K562 (cell line): ENCODE measurements at places on chromosomes 2 and 18.
A peak's percentile ranks its signal among the peaks of the same experiment; 100 is the strongest.

DNA sequence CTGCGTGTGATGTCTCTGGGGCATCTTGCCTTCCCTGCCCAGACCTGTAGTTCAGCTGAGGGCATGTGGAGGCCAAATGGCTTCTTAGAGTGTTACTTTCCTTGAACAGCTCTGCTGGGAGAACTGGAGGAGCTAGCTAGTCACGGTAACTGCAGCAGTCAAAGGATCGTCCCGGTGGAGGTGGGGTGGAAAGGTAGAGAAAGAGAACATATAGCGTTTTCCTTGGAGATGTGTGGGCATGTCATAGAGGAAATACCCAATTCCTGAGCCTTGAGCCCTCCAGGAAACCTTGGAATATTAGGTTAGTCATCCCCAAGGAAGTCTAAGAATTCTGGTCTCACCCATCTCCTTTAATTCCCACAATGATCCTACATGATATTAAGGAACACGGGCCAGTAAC, 33.5 kb upstream of the IL37 start:
- DNase-seq = no peak

DNA sequence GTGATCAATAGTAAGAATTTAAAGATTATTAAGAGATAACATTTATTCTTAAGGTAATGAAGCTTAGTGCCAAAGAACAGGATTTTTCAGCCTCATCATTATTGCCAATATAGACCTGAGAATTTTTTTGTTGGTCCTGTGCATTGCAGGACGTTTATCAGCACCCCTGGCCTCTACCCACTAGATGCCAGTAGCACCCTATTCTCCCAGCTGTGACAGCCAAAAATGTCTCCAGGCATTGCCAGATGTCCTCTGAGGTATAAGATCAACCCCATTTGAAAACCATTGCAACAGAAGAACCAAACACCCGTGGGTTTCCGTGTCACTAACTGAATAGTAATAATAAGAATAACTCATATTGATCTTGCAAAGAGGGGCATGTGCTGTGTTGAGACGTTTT, 700.0 kb upstream of the SOX11 start:
- no peak for DNase-seq

DNA sequence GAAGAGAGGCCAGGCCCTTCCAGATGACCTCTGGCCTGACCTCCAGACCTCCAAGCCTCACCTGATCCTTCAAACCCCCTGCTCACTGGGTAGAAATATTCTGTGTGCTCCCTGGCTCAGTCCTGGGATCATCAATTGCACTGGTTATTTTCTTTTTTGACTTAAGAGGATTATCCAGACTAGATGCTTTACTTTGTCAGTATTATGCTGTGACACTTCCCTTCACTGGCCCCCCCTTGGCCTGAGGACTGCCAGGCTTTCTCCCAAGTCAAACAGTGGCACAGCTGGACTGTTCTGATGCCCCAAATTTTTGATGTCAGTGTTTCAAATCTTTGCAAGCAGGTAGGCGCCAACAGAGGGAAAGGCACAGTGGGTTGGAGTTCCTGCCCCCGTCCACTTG, 156.3 kb upstream of the SKOR2 start:
- DNase-seq = no peak

- DNase-seq = no peak
Measured at GRCh38 chr2:75553935-75554531, 6.7 kb downstream of the EVA1A start.

- no peak for DNase-seq
Measured at GRCh38 chr2:120937686-120938044, 202.0 kb downstream of the GLI2 start.

DNA sequence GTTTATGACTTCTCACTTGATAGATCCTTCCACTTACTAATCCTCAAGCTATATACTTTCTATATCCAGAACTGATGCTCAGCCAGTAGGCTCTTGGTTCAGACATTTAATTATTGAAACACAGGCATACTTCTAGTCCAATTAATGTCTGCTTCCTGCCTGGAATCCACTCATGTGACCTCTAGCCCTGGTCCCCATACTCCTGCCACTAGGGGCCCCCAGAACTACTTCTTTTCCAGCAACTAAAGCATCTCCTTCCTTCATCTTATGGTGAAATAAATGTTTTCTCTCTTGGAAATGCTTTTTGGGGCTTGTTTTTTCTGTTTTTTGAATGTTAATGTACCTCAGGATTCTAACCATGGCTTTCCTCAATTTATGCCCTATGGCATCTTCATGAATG, 527.6 kb downstream of the SATB2 start:
- DNase-seq = no peak

DNA sequence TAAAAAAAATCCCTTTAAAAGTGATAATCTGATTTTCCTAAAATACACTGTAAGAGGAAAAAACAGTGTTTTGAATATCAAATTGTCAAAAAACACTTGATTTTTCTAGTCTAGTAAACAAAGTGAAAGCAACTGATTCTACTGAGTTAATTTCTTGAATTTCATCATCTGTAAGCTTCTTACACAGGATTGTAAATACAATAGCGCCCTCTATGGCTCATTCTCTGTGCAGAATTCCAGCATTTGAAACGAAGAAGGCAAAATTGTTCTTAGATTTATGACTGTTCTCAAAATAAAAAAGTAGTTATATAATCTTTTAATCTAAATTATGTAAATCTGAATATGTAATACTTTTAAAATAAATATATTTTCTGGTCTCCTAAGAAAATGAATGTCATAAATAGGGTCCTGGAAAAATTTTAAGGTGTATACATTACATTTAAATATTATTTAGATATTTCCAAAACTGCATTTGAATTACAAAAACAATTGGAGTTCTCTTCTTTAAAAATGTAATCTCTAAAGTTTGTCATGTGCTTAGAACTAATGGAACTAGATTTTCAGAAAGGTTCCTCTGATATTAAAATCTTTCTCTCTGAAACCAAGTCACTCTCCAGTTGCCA, 176.9 kb upstream of the MC4R start:
- DNase-seq = peak; percentile 42

GRCh38 chr2:127122361-127123027, 15.5 kb upstream of the BIN1 start:
- DNase-seq = no peak

DNA sequence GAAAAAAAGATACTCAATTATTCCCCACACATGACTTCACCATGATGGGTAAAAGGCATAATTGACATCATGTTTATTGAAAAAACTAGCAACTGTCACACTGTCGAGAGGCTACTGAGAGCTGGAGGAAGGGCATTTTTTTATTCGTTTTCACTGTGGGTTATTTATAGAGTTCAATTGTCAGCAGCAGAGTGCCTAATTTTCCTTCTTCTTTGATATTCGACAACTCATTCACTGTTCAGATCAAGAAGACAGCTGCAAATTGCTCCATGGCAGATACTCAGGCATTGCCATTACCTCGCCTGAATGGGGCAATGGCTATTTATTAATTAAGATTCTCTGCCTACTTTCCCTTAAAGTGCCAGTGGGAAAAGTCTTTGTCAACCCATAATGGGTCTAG, 197.5 kb upstream of the NRP2 start:
- no peak for DNase-seq

DNA sequence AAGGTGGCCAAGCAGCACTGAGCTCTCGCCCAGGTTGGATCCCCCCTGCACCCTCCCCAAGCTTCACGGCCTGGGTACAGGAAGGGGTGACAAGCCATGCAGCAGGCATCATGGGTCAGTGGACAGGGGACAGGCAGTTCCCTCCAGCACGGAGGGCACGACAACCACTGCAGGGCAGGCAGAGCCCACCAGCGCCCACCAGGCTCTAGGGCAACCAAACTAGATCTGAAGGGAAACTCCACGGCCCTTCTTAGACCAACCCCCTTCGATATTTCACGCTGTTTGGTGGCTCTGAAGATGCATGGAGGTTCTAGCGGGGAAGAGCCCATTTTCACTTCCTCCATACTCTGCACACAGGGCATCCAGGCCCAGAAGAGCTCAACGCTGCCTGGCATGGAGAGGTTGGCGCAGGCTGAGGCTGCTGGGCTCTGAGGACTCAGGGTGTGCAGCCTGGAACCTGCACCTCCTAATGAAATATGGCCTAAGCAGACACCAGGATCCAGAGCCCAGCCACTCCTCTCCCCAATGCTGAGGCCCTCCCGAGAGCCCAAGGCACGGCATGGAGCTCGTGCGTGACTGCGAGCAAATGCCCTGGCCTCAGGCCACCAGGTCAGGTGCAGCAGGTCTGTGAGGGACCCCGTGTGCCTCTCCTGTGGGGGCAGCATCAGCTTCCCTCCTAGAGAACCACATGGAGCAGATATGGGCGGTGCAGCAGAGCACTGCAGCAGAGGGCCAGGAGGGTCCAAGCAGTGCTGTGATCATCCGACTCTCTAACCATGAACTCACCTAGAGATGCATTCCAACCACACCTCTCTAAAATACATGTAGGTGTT, 8.7 kb upstream of the MTERF4 start:
- no peak for DNase-seq

DNA sequence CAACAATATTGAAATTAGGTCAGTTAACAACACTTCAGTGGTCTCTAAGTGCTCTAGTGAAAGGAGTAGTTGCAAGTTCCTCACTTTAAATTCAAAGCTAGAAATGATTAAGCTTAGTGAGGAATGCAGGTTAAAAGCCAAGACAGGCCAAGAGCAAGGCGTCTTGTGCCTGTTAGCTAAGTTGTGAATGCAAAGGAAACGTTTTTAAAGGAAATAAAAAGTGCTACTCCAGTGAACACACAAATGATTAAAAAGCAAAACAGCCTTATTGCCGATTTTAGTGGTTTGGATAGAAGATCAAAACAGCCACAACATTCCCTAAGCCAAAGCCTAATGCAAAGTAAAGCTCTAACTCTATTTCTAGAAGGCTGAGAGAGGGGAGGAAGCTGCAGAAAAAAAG, 44.7 kb downstream of the ANTXR1 start:
- no peak for DNase-seq

DNA sequence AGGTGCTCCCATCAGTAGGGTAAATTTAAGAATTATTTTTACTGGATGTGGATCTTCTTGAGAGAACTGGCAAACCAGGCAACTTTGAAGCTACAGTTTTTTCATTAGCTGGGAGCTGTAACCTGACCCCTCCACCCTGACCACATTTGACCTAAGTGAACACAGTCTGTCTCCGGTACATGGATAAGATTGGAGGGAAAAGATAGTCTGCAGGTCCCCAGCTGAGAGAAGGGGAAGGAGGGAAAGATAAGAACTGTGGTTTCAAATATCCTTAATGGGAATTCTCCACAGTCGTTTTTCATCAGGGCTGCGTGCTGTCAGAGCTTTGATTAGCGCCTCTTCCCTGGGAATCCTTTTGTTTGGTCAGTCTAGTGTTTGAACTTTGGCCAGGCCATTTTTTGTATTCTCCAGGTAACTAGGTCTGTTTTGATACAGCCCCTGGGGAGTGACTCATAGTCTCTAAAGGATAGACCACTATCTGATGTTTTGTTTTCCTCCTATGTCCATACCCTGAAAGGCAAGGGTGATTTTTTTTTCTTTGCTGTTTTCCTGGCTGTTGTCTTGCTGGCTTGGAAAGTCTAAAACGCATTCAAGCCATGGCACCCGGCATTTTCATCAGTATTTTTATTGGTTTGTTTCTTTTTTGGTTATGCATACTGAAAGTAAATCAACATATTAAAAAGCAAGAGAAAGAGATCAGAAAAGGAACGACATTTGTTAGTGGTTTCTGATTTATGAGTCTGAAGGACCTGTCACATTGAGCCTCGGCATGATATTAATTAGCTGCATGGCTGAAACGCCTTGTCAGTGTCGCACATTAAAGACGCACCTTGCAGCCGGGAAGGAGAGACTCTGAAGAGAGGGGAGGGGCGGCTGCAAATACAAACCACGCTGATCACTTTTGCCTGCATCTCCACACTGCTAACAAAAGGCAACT, 183.4 kb upstream of the FN1 start:
- peak; percentile 85 for DNase-seq

- DNase-seq = no peak
Measured at GRCh38 chr2:111702804-111703196, 181.2 kb downstream of the ANAPC1 start.

GRCh38 chr2:109442715-109443319, 170.9 kb downstream of the SEPTIN10 start:
- DNase-seq = no peak

DNA sequence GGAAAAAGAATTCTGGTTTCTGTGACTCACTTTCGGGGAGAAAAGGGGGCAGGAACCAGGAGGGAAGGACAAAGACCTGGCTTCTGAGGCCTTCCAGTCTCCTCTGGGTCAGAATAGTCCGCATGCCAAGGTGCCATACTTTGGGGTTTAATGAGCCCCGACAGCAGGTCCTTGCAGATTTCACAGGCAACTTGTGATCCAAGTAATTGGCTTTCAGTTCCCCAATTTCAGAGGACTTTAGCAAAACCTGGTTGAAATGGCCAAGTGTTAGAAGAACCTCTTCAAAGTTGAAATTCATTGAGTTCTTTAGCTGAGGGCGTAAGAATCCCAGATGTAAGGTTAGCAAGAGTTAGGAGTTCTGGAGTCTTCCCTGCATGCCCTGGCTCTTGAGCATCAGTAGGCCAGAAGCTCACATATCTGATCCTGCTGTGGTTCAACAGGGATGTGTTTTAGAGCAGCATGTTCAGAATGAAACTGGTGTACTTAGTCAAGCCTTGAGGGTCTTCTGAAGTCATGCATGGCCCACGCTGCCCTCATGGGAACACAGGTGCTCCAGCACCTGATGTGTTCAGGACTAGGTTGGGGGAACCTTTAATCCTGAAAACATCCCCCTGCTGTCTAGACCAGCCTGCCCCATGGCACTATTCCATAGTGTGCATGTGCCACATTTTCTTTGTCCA, 143.0 kb downstream of the NUP35 start:
- DNase-seq = no peak

GRCh38 chr2:119914266-119914665, 98.6 kb upstream of the EPB41L5 start:
- DNase-seq = no peak

- no peak for DNase-seq
Measured at GRCh38 chr2:229738024-229738625, 23.8 kb upstream of the DNER start.

- DNase-seq = no peak
Measured at GRCh38 chr2:199910338-199911051, 598 bp upstream of the C2orf69 start.

GRCh38 chr2:237297421-237298150, 116.4 kb downstream of the COL6A3 start:
- no peak for DNase-seq
